ENCODE measurements at places on chromosomes 16 and 17. TPM values are rescaled to one million over a fixed set of nuclear protein-coding genes. Genes with fewer than 3 reads are reported as not detected.

The ZFHX3 gene
- total RNA-seq = 0.99 TPM

The TBC1D3H gene
- total RNA-seq = not detected

The CIBAR2 gene
- total RNA-seq = not detected

- no peak overlapping the region for H3K4me3 ChIP-seq
- H3K27ac ChIP-seq = no peak overlapping the region
- no peak for DNase-seq
- H3K27me3 ChIP-seq = no peaks in the 10 kb centered on the region
- H3K36me3 ChIP-seq = no peaks in the 10 kb centered on the region
These were observed 957.8 kb upstream of the RBFOX1 start for GRCh38 chr16:6374821-6375220.

- peaks cover 22% of the 10 kb centered on the region for H3K4me1 ChIP-seq
- peaks cover 4% of the 10 kb centered on the region for H3K36me3 ChIP-seq
- peak overlapping the region; percentile 60 for H3K27ac ChIP-seq
- H3K4me3 ChIP-seq = no peak overlapping the region
- H3K27me3 ChIP-seq = no peaks in the 10 kb centered on the region
These were observed 3.0 kb downstream of the SYNGR3 start for GRCh38 chr16:1992704-1993317.

GRCh38 chr16:70590722-70591415 is 55.5 kb upstream of the IL34 start:
- H3K27me3 ChIP-seq = no peaks in the 10 kb centered on the region
- H3K27ac ChIP-seq = no peak overlapping the region
- no peak for DNase-seq
- no peaks in the 10 kb centered on the region for H3K36me3 ChIP-seq
- no peak overlapping the region for H3K4me3 ChIP-seq

DNA sequence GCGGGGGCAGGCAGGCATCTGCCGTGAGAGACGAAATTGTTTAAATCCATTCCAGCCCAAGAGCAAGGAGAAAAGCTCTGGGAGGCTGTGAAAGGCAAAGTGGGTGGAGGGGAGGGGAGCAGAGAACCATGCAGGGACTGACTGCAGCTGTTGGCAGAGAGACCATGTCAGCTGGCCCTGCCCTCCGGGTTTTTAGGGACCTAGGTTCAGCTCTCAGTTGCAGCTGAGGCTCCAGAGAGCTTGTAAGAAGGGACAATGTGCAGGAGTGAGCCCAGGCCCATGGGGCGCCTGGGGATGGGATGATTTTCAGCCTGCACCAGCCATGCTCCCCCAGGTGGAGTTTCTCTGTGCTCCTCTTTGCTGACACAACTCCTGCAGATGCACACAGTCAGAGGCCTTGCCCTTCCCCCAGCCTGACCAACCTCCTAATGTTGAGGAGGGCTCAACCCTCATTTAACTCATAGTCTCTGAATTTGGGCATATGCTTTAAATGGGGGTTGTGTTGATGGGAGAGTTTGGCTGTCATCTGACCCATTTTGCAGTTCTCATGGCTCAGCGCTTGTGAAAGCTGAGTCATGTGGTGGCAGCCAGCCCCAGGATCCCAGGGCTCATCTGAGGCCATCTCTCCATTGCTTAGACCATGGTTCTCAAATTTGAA is 70.9 kb downstream of the PLXDC1 start:
- no peaks in the 10 kb centered on the region for H3K27me3 ChIP-seq
- H3K4me1 ChIP-seq = no peaks in the 10 kb centered on the region
- H3K27ac ChIP-seq = no peak overlapping the region
- H3K4me3 ChIP-seq = no peak overlapping the region
- no peaks in the 10 kb centered on the region for H3K36me3 ChIP-seq

GRCh38 chr16:27685807-27686206 is 135.9 kb downstream of the KATNIP start:
- H3K27me3 ChIP-seq = no peaks in the 10 kb centered on the region
- H3K4me3 ChIP-seq = no peak overlapping the region
- DNase-seq = no peak
- no peaks in the 10 kb centered on the region for H3K36me3 ChIP-seq

DNA sequence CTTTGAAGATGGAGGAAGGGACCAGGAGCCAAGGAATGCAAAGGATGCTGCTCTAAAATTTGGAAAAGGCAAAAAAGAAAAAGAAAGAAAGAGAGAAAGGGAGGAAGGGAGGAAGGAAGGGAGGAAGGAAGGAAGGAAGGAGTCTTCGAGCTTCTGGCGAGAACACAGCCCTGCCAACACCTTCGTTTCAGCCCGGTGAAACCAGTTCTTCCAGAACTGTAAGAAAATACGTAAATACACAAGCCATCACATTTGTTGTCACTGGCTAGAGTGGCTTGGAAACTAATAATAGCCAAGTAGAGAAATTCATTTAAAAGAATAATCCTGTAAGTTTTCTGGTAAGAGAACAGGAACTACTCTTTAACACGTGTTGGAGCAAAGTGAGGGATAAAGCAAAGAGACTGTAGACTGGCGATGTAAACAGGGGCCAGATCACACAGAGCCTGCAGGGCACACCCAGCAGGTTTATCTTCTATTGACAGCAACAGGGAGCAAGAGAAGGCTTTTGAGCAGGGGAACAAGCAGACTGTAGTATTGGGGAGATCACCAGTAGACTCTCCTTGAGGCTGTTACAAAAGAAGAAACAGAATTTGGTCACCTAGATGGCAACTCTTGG is 188.7 kb upstream of the MPHOSPH6 start:
- no peaks in the 10 kb centered on the region for H3K4me1 ChIP-seq
- no peak for DNase-seq
- H3K27me3 ChIP-seq = no peaks in the 10 kb centered on the region
- no peaks in the 10 kb centered on the region for H3K36me3 ChIP-seq
- H3K4me3 ChIP-seq = no peak overlapping the region

DNA sequence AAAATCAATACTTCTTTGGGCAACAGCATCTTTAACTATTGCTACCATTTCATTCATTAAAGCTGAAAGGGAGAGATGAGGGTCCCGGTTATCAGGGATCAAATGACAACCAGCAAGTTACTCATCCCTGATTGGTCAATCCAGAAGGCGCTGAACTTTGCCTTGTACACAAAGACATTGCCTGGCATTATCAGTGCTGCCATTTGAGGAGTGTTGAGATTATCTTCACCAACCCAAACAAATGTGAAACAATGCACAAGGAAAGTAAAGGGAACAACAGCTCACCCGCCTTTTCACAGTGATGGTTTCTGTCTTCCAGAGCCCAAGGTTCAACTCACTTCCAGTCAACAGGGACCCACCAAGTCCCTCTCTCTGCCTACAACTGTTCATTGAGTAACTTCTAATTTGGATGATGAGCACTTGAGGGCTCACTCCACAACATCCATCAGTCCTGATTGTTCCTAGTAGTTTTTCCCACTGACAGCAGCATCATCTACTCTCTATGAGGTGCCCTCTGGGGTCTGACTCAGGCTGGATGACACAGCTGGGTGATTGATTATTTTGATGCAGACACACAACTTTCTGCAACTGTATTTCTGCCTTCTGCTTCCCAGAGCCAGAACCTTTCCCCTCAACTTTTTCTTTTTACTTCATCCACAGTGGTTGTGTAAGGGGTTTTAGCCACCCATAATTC is 32.0 kb downstream of the LYRM9 start:
- no peaks in the 10 kb centered on the region for H3K36me3 ChIP-seq
- DNase-seq = no peak
- no peak overlapping the region for H3K4me3 ChIP-seq
- no peaks in the 10 kb centered on the region for H3K4me1 ChIP-seq
- H3K27ac ChIP-seq = no peak overlapping the region

GRCh38 chr16:69301861-69302260 is 9.3 kb upstream of the VPS4A start:
- peaks cover 17% of the 10 kb centered on the region for H3K36me3 ChIP-seq
- H3K27ac ChIP-seq = no peak overlapping the region
- H3K4me3 ChIP-seq = no peak overlapping the region
- no peaks in the 10 kb centered on the region for H3K4me1 ChIP-seq
- H3K27me3 ChIP-seq = no peaks in the 10 kb centered on the region
- DNase-seq = no peak

DNA sequence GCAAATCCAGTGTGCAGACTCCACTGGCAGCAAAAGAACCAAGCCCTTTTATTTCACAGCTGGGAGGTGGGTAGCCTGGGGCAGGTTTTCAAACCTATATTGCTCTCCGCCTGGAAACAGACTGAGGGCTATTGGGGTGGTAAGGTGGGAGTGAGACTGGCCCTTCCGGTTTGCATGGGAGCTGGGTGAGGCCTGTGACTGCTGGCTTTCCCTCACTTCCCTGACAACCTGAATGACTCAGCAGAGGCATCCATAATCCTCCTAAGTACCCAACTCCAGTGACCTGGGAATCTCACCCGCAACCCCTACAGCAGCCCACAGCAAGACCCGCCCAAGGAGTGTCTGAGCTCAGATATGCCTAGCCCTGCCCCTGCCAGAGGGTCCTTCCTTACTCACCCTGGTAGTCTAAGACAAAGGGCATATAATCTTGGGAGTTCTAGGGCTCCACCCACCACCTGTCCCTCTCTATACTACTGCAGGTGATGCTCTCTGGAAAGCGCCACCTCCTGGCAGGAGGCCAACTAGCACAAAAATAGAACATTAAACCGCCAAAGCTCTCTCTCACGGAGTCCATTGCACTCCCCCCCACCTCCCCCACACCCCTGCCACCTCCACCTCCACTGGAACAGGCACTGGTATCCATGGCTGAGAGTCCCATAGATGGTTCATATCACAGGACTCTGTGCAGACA is 602.0 kb upstream of the C16orf82 start:
- no peaks in the 10 kb centered on the region for H3K36me3 ChIP-seq
- no peak for DNase-seq
- no peak overlapping the region for H3K27ac ChIP-seq
- no peak overlapping the region for H3K4me3 ChIP-seq
- no peaks in the 10 kb centered on the region for H3K27me3 ChIP-seq
- no peaks in the 10 kb centered on the region for H3K4me1 ChIP-seq

- H3K4me3 ChIP-seq = no peak overlapping the region
- H3K4me1 ChIP-seq = peaks cover 4% of the 10 kb centered on the region
- DNase-seq = no peak
- H3K27me3 ChIP-seq = no peaks in the 10 kb centered on the region
- H3K27ac ChIP-seq = no peak overlapping the region
These were observed 22.6 kb downstream of the SLC5A10 start for GRCh38 chr17:18974407-18975149.

DNA sequence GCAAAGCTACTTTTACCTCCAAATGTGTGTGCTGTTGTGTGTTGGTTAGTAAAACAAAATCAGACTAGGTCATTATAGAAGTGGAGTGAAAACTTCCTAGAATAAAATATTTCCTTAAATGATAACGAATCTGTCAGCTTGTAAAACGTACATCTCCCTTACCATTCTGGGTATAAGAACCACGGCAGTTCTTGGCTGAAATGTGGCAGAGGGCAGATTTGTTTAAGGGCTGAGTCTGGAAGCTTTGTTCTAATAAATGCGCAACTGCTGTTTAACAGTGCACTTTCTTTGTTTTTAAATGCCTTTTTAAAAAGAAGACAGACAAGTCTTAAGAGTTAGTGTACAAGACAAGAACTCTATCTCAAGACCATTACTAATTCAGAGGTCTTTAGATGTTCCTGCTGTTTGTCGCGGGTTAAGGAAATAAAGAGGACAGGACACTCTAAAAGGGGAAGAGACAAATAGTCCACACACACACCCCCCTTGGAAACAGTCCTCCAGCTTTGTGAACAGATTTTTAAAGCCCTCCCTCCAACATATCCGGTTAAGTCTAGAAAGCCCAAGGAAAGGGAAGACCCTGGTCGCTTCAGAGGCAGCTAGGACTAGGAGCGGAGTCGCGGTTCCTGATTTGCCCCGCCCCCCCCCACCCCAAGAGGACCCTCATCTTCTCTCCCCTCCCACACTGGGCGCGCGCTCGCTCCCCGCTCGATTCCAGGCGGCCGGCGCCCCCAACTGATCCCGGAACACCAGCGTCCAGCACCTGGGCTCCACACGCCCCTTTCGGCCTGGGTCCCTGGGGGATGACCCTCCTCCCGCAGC is 658 bp downstream of the SYNRG start:
- DNase-seq = no peak

DNA sequence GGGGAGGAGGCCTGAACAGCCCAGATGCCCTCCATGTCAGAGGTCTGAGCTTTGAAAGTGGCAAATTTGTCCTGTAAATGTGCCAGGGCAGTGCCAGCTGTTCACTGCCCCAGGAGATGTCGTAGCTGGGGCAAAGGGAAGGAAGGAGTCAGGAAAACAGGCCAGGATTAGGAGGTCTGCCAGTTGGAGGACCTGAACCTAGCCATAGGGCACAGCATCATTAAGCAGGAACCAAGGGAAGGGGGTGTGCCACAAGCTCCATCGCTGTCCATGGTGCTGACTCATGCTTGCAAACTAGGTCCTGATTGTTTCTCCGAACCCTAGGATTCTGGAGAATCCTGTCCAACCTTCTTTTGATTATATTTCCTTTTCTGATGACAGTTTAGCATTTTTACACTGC is 124.2 kb downstream of the TMEM132E start:
- H3K27me3 ChIP-seq = no peaks in the 10 kb centered on the region
- H3K27ac ChIP-seq = no peak overlapping the region
- DNase-seq = no peak
- H3K4me3 ChIP-seq = no peak overlapping the region
- H3K36me3 ChIP-seq = no peaks in the 10 kb centered on the region
- H3K4me1 ChIP-seq = no peaks in the 10 kb centered on the region

- no peaks in the 10 kb centered on the region for H3K27me3 ChIP-seq
- no peak overlapping the region for H3K27ac ChIP-seq
- H3K4me3 ChIP-seq = no peak overlapping the region
These were observed 2.1 kb downstream of the MFAP4 start for GRCh38 chr17:19384723-19385391.

DNA sequence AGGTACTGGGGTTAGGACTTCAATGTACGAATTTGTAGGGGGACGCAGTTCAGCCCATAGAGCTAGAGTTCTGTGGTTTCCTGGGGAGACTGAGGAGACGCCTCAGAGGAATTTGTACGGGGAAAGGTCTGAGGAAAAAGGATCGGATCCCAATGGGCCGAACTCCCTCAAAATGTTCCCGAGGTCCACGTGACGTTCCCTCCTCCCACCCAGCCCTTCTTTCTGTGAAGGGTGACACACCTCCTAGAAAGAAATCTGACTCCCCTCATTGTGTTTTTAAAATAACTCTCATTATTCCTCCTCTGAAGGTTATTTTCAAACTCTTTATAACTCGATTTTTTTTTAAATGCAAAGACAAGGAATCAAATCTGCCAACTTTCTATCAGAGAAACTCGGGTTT is 8.6 kb downstream of the RGS9 start:
- no peak overlapping the region for H3K4me3 ChIP-seq
- no peaks in the 10 kb centered on the region for H3K27me3 ChIP-seq
- DNase-seq = no peak
- no peaks in the 10 kb centered on the region for H3K4me1 ChIP-seq
- H3K27ac ChIP-seq = no peak overlapping the region

GRCh38 chr16:3606441-3606840 is 5.0 kb downstream of the SLX4 start:
- DNase-seq = no peak
- no peak overlapping the region for H3K4me3 ChIP-seq
- H3K27me3 ChIP-seq = no peaks in the 10 kb centered on the region
- H3K4me1 ChIP-seq = peaks cover 10% of the 10 kb centered on the region
- no peak overlapping the region for H3K27ac ChIP-seq

GRCh38 chr17:39801055-39801454 is 63.1 kb downstream of the IKZF3 start:
- no peaks in the 10 kb centered on the region for H3K36me3 ChIP-seq
- peaks cover 42% of the 10 kb centered on the region for H3K4me1 ChIP-seq
- H3K4me3 ChIP-seq = peak overlapping the region; percentile 12
- no peaks in the 10 kb centered on the region for H3K27me3 ChIP-seq
- no peak for DNase-seq
- peak overlapping the region; percentile 50 for H3K27ac ChIP-seq

- no peak for DNase-seq
- peaks cover 68% of the 10 kb centered on the region for H3K4me1 ChIP-seq
- H3K36me3 ChIP-seq = no peaks in the 10 kb centered on the region
- H3K27me3 ChIP-seq = no peaks in the 10 kb centered on the region
- peak overlapping the region; percentile 83 for H3K27ac ChIP-seq
These were observed 2.4 kb downstream of the CRLF3 start for GRCh38 chr17:30821871-30822723.
